Heart right ventricle (tissue), 16 donors: ENCODE measurements at places on chromosomes 6 and 20.
A peak's percentile ranks its signal among the peaks of the same experiment; 100 is the strongest.

GRCh38 chr6:161152907-161153662 lies 120.8 kb downstream of the AGPAT4 start:
- no peak for DNase-seq

- peak; percentile 44 for DNase-seq
Observed at GRCh38 chr20:41395667-41396664, 29.3 kb upstream of the EMILIN3 start.

- DNase-seq: no peak
Observed at GRCh38 chr20:62754122-62754990, 41.9 kb upstream of the MRGBP start.

DNA sequence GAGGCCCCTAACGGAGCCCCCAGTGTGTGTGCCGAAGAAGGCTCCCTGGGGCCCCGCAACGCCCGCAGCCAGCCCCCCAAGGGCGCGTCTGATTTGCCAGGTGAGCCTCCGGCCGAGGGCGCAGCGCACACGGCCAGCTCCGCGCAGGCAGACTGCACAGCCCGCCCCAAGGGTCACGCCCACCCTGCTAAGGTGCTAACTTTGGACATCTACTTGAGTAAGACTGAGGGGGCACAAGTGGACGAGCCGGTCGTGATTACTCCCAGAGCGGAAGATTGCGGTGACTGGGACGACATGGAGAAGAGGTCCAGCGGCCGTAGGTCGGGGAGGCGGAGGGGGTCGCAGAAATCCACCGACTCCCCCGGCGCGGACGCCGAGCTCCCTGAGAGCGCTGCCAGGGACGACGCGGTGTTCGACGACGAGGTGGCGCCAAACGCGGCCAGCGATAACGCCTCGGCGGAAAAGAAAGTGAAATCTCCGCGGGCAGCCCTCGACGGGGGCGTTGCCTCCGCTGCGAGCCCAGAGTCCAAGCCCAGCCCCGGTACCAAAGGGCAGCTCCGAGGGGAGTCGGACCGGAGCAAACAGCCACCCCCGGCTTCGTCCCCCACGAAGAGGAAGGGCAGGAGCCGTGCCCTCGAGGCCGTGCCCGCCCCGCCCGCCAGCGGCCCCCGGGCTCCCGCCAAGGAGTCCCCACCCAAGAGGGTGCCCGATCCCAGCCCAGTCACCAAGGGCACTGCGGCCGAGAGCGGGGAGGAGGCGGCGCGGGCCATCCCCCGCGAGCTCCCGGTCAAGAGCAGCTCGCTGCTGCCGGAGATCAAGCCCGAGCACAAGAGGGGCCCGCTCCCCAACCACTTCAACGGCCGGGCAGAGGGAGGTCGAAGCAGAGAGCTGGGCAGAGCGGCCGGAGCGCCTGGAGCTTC lies 117.0 kb downstream of the RTN4IP1 start:
- DNase-seq: peak; percentile 70

DNA sequence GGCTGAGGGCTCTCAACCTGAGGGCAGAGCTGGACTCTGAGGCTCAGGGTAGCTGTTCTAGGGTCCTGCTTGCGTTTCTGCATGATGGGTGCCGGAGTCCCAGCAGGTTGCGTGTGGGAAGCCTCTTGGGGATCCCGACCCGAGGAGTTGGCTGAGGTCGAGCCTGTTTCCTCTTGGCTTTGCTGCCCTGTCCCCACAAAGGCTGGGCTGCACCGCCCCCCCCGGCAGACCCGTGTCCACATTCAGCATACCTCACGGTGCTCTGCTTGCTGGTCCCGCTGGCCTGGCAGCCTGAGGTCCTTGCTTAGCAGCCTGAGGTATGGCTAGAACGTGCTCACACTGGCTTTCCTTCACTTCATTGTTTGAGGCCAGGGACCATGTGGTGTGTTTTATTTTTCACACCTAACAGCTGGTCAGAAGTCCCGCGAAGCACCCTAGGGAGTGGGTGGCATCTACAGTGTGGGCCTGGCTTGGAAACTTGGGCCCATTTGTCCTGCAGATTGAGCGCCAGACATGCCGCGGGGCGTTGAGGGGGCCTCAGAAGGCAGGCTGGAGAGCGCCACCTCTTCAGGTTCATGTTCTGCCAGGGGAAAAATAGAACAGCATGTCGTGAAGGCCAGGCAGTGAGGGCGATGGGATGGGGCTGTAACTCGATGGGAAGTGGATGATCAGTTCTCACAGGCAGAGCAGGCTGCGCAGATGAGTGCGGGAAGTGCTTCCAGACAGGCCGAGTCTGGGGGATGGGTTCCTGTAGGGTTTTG lies 9.5 kb downstream of the LSM14B start:
- no peak for DNase-seq

DNA sequence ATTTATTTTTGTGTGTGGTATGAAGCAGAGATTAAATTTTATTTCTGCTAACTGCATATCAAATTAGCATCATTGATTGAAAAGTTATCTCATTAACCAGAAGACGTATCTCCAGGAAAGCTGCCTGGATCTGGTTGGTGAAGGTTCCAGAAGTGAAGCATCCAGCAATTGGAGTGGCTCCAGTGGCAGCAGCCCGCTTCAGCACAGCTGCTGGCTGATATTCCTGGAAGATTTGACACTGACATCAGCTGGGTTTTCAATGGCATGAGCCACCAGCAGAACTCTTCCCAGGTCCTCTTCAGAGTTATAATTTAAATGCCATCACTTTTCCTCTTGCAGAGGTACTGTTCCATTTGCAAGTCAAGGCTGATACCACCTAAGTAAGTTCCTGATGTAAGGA lies 363.5 kb downstream of the BCKDHB start:
- no peak for DNase-seq

- peak; percentile 19 for DNase-seq
Observed at GRCh38 chr6:12601881-12602280, 114.7 kb upstream of the PHACTR1 start.

DNA sequence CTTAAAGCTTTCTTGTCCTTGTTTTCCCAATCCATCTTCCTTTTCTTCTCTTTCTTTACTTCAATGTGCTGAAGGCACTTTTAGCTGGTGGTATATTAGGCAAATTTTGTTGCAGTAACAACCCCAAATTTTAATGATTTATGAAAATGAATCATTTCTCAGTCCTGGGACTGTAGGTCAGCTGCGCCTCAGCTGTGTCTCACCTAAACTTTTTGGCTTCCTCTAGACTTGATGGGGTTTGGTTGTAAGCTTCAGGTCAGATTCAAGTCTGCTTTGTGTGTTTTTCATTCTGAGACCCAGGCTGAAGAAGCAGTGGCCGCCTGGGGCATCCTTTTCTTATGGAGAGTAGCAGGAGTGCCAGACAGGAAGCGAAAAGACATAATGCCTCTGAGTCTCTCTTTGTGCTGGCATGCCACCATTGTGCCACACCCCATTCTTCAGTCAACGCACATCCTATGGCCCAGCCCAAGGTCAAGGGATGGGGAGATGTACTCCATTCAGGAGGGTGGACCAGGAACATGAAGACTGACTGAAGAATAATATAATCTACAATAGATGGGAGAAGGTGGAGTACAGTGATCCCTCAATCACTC lies 28.9 kb upstream of the CD83 start:
- DNase-seq: no peak

GRCh38 chr6:168313431-168314011 lies 6.1 kb downstream of the DACT2 start:
- DNase-seq: no peak

DNA sequence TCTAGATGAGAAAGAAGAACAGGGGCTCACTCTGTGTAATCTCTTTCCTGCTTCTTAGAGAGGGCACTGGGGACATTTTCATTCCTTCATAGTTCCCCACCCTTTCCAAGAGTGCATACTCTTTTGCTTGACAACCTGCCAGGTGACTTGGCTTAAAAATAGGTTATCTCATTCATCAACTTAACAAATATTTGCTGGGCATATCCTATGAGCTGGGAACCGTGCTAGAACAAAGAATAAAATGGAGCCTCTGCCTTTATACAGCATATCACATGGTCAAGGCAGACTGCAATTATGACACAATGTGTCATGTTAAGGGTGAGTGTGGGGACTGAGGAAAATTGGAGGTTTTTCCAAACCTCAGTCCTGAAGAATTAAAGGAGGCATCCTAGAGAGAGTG lies 209.8 kb upstream of the FOXA2 start:
- no peak for DNase-seq
